ENCODE measurements at places on chromosomes 11 and 22. TPM values are rescaled to one million over a fixed set of nuclear protein-coding genes. Genes with fewer than 3 reads are reported as not detected.

Gene RIMBP3C
- 0.14 TPM for total RNA-seq

Gene BTBD18
- not detected for total RNA-seq

GRCh38 chr11:92297567-92298553, 73.2 kb downstream of the FAT3 start:
- DNase-seq: no peak

- no peak for DNase-seq
Measured at GRCh38 chr22:21457023-21457787, 10.0 kb upstream of the TMEM191C start.

GRCh38 chr11:37511425-37511933, 913.4 kb upstream of the RAG2 start:
- DNase-seq: no peak

- DNase-seq: no peak
Measured at GRCh38 chr11:16382638-16383380, 26.5 kb upstream of the SOX6 start.

GRCh38 chr11:65215441-65216076, 33.8 kb downstream of the CAPN1 start:
- DNase-seq: no peak

All from CD4-positive, alpha-beta T cell (primary cell).